ENCODE measurements at places on chromosomes 7 and 10.
A peak's percentile ranks its signal among the peaks of the same experiment; 100 is the strongest.

DNA sequence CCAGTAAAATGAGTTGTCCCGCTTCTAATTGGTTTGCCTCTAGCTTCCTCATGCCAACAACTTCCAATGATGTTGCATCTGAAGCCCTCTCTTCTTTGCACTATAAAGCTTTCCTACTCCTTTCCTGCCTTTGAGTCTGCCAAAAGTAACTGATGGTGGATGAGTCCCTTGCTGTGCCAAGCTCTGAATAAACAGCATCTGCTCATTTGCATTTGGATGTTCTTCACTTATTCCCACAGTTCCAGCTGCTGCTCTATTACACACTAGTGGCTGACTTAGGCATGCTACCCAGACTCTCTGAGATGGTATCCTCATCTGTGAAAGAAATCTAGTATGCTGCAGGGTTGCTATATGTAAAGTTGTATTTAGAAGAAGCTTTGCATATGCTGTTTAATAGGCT is 24.9 kb downstream of the SFR1 start:
- DNase-seq, result no peak

DNA sequence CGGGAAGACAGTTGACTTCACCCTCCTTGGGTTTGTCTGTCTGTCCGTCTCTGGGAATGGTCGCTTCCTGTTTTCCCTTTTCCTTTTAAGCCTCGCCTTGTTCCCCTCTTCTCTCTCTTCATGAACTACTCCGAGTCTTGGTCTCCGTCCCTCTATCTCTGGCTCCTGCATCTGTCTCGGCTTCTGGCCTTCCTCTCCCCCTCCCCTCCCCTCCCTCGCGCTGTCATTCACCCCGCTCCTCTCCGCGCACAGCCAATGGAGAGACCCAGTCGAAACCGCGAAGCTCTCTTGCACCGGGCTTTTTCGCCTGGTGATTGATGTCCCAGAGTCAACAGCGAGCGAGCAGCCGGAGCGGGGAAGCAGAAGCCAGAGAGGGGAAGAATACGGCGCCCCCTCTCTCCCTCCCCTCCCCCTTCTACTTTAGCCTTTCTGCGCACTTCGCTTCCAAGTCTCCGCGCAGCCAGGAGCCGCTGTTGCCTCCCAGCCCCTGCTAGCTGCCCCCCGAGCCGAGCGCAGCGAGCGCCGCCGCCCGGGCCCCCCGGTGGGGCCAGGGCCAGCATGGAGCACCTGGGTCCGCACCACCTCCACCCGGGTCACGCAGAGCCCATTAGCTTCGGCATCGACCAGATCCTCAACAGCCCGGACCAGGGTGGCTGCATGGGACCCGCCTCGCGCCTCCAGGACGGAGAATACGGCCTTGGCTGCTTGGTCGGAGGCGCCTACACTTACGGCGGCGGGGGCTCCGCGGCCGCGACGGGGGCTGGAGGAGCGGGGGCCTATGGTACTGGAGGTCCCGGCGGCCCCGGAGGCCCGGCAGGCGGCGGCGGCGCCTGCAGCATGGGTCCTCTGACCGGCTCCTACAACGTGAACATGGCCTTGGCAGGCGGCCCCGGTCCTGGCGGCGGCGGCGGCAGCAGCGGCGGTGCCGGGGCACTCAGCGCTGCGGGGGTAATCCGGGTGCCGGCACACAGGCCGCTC is at the start of gene TLX1:
Gene TLX1, plus strand, starts transcription at position 317 of the 978 bp plus-strand sequence. Its CDS starts 242 bp downstream, at position 559.
- DNase-seq, result peak; percentile 74

DNA sequence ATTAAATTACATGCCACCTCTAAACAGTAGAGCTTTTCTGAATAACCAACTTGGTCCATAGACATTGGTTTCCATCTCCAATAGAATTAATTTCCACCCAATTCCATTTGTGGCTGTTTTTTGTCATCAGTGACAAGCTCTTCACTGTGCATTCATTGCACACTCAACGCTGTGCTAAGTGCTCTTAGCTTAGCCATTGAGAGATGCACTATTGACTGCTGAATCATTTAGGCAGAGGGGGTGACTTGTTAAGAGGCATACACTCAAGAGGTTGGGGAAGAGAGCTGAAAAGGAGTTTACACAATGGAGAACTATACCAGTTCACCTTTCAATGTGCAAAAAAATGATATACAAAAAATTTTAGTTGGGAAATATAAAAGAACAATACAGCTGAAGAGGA is 31.9 kb upstream of the CBLL1 start:
- no peak for DNase-seq

DNA sequence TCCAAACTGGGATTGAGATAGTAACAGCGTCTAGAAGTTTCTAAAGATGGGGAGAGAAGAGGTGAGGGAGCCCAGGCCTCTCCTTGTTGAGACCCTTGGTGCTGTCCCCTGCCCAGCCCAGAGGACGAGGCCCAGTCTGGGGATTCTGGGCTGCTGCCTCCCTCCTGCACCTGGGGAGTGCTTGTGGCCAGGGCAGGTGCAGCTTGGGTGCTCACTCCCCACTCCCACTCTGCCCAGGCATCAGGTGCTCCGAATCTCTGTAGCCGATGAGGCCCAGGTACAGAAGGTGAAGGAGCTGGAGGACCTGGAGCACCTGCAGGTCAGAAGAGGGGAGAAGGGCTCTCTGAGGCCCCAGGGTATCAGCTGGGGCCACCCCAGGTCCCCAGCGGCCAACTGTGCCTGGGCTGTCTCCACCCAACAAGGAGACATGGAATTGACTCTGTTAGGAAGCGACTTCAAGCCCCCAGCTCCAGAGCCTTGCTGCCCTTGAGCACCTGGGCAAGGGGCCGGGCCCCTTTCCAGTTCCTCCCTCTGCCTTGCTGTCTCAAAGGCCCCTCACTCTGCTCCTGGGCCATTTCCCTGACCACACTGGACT is 664 bp downstream of the CPA1 start:
- no peak for DNase-seq

DNA sequence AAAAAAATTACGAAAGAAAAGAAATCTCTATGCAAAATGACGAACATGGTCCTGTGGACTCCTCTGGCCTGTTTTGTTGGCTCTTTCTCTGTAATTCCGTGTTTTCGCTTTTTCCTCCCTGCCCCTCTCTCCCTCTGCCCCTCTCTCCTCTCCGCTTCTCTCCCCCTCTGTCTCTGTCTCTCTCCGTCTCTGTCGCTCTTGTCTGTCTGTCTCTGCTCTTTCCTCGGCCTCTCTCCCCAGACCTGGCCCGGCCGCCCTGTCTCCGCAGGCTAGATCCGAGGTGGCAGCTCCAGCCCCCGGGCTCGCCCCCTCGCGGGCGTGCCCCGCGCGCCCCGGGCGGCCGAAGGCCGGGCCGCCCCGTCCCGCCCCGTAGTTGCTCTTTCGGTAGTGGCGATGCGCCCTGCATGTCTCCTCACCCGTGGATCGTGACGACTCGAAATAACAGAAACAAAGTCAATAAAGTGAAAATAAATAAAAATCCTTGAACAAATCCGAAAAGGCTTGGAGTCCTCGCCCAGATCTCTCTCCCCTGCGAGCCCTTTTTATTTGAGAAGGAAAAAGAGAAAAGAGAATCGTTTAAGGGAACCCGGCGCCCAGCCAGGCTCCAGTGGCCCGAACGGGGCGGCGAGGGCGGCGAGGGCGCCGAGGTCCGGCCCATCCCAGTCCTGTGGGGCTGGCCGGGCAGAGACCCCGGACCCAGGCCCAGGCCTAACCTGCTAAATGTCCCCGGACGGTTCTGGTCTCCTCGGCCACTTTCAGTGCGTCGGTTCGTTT is 83.5 kb upstream of the SLF2 start:
- peak; percentile 32 for DNase-seq

DNA sequence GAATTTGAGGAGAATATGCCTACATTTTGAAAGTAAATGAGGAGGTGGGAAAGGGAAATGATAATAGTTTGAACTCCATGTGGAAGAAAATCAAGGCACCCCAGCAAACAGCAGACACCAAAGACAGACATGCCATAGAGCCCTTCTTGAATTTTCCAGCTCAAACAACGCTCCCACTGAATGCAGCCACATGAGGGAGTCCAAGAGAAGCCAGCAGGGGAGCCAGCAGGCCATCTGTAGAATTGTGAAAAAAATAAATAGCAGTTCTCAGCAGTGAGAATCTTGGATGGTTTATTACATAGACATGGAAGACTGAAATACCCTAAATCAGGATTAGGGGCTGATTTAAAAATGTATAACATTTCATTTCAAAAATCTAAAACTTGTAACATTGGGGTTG is 1567.3 kb upstream of the LRRTM3 start:
- DNase-seq, result peak; percentile 35

- no peak for DNase-seq
These were observed 1354.7 kb upstream of the LRRTM3 start for GRCh38 chr10:65571011-65571570.

DNA sequence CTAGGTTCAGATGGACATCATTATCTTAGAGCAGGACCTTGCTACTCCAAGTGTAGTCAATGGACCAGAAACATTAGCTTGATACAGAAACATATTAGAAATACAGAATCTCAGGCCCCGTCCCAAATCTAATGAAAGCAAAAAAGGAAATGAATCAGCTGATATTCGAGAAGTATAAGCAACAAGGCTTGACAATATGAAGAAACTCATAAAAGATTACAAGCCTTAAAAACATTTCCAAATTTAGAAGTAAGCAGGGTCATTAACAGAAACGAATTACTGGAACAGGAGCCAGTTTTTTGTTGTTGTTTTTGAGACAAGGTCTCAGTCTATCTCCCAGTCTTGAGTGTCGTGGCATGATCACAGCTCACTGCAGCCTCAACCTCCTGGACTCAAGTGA is 40.5 kb upstream of the GSAP start:
- no peak for DNase-seq

GRCh38 chr10:32143302-32143847 is 87.2 kb upstream of the KIF5B start:
- DNase-seq, result no peak

GRCh38 chr10:132059760-132060508 is 5.8 kb upstream of the JAKMIP3 start:
- no peak for DNase-seq

GRCh38 chr10:96287392-96288105 is 16.2 kb upstream of the BLNK start:
- DNase-seq, result no peak

DNA sequence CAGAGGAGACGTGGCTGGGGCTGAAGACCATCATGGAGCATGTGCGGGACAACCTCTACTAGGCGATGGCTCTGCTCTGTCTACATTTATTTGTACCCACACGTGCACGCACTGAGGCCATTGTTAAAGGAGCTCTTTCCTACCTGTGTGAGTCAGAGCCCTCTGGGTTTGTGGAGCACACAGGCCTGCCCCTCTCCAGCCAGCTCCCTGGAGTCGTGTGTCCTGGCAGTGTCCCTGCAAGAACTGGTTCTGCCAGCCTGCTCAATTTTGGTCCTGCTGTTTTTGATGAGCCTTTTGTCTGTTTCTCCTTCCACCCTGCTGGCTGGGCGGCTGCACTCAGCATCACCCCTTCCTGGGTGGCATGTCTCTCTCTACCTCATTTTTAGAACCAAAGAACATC is 22.0 kb upstream of the CPA5 start:
- DNase-seq, result no peak

Measured in WTC11 (cell line).